ENCODE measurements at places on chromosomes 7 and 10. TPM values are rescaled to one million over a fixed set of nuclear protein-coding genes. Genes with fewer than 3 reads are reported as not detected.
A peak's percentile ranks its signal among the peaks of the same experiment; 100 is the strongest.

DNA sequence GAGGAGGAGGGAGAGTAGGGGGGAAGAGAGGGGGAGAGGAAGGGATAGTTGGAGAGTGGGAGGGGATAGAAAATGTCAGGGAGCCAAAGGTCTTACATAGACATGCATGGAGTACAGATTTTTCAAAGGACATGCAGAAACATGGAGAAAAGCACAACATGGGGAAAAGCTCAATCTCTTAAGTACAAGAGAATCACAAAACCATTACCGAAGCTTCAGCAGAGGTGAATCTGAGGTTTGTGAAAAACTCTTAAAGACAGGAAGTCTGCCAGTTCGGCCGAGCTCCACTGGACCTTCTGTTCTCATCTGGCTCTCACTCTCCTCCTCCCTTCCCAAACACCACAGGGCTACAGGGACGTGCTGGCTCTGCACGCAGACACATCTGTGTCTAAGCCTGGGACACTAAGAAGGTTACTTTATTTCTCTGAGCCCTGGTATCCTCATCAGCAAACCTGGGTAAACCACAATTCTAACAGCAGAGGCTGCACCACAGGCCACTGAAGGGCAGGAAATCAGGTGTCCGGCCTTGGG, 133.9 kb downstream of the COBL start:
- DNase-seq: peak; percentile 23

DNA sequence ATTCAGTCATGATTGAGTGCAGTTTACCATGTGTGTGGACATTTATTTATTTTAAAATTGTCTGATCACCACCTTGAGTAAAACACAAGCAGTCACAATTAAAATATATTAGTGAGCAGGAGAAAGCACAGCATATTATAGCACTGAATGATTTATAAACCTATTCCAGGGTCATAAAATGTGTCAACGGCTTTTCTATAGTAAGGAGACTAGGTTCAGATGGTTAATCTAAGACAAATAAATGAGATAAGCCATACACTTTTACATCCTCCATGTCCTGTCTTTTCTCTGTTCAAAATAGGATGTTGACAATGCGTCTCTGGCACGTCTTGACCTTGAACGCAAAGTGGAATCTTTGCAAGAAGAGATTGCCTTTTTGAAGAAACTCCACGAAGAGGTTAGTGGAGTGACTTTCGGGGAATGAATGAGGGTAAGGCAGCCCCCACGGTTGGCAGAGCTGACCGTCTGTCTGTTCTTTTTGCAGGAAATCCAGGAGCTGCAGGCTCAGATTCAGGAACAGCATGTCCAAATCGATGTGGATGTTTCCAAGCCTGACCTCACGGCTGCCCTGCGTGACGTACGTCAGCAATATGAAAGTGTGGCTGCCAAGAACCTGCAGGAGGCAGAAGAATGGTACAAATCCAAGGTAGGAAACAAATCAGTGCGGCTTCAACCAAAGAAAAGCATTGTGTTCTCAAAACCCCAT, 5.4 kb downstream of the VIM start:
- DNase-seq: no peak

DNA sequence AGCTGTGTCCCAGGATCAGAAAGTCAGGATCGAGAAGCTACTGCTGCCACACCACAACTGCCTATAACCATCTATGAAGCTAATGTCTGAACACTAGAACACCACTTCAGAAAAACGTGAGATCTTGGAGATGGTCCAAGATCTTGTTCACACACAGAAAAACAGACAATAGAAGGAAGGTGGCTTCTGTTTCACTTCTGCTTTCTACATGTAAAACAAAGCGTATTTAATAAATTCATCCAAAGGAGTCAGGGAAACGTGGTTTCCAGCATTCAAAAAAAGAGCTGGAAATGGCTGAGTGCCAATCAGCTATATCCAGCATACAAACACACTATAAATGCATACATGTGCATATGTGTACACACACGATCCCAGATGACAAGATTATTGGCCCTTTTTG, 70.2 kb upstream of the CCDC71L start:
- DNase-seq: peak; percentile 15

- DNase-seq: no peak
Observed at GRCh38 chr10:21166557-21167287, 269.6 kb upstream of the NEBL start.

Gene CYP2C8
- 0.69 TPM for polyA plus RNA-seq

Gene KCNH2
- 28.0 TPM for polyA plus RNA-seq

Gene GNAT3
- polyA plus RNA-seq: 0.19 TPM

Gene TMEM184A
- polyA plus RNA-seq: 1.4 TPM
